ENCODE measurements at places on chromosomes 4 and X.

- DNase-seq, result no peak
These were observed 456 bp downstream of the PPARGC1A start for GRCh38 chr4:23889391-23889790.

- DNase-seq, result no peak
These were observed 29.9 kb downstream of the UPRT start for GRCh38 chrX:75303795-75304194.

DNA sequence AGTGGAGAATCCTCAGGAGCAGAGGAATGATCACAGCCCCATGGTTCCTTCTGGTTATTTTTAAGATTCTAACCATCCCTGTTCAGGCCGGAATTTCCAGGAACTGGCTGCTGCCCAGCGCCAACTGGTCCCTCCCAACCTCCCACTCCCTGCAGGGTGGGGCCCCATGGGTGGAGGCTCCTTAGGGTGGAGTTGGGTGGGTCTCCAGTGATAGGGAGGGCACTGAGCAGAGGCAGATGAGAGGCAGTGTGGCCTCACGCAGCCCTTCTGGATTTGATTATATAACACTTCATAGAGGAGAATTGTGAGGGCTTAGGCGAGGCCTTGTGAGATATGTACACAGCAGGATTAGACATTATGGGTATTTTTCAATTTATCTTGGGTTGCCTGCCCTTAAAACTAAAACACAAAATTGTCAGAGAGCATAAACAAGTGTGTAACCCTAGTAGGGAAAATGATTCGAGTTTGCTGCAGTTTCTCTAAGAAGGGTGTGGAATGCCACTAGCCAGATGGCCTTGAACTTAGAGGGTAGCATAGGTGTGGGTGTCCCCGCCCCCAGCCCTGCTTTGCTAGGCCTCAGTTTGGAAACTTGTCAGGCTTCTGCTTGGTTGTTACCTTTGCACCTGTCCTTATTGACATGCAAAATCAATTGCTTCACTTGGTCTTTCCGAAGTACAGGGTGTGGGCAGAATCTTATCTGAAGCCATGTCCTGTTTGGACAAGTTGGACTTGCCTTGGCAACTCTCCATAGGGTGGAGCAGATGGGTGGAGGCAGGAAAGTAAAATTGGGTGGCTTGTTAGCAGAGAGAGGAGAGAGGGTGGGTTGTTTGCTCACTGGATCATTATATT lies 9.4 kb downstream of the KLF3 start:
- no peak for DNase-seq

- no peak for DNase-seq
These were observed 102.6 kb downstream of the MMRN1 start for GRCh38 chr4:89997171-89997704.

DNA sequence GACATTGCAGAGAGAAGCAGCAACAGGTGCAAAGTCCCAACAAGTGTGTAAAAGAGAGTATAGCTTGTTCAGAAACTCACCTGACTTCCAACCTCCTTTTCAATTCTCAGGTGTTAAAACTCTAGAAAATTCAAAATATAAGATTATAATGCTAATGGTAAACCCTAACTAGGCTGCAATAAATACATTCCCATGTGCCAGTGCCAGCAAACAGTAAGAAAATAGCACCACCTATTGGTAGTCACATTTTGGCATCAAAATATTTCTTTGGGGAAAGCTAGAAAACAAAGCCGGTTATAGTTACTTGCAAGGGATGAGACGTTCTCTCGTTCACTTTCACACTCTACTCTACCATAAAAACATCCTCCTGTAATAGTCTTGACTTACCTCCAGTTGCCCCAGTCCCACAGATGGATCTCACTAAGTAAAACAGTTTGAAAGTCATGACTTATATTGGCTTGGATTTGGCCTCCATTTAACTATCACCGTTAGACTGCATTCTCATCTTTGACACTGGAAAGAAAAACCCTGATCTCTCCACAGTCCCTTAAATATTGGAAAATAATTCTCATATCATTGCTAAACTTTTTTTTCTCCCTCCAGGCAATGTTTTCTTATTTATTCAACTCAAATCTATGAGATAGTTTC lies 9.6 kb downstream of the BMP3 start:
- DNase-seq, result no peak

GRCh38 chr4:14810568-14810967 lies 191.7 kb upstream of the CPEB2 start:
- no peak for DNase-seq

DNA sequence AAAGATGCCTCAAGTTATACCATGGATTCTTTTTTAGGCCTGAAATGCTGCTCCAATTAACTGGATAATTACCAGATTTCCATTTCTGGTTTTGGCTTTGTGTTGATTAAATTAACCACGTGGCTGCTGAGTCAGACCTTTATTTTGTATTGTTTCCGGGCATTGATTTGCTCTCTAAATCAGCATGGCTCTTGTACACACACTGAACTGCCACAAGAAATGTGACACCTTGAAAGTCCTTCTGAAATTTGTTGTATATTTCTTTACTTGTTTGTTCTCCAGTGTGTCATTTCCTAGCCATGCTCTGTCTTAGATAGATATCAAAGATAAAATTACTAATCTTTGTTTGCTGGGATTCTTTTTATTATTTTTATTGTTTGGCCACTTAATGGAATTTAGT lies 11.7 kb downstream of the MTTP start:
- DNase-seq, result no peak

DNA sequence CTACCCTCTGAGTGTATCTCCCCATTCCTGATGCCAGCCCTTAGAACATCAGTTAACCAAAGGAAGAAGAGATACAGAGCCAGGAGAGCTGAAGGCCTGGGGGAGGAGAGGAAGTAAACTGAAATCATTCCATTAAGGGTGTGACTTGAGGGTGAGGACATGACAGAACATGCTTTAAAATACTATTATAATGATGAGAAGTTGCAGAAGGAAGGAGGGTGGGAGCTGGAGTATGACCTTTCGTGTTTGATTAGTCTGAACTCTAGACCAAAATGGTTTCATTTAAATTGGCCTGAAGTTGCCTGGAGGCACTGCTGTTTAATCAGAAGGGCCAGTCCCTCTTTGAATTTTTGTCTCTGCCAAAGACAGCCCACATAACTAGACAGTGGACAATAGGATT lies 11.4 kb downstream of the INTS6L start:
- no peak for DNase-seq
